ENCODE measurements at places on chromosomes 2 and 18. TPM values are rescaled to one million over a fixed set of nuclear protein-coding genes. Genes with fewer than 3 reads are reported as not detected.

DNA sequence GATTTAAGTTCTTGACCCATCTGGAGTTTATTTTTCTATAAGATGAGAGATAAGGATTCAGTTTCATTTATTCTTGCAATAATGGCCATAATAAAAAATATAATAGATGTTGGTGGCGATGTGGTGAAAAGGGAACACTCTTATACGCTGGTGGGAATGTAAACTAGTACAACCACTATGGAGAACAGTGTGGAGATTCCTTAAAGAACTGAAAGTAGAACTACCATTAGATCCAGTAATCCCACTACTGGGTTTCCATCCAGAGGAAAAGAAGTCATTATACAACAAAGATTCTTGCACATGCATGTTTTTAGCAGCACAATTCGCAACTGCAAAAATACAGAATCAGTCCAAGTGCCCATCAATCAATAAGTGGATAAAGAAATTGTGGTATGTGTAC, 1040.5 kb upstream of the GYPC start:
- DNase-seq: no peak

Gene ZSWIM2
- total RNA-seq: not detected

Gene CHRNA1
- not detected for total RNA-seq

- DNase-seq: no peak
These were observed 54.6 kb upstream of the BCL2L11 start for GRCh38 chr2:111066062-111066593.

- no peak for DNase-seq
These were observed 383.7 kb upstream of the SLC14A2 start for GRCh38 chr18:45231617-45232016.

DNA sequence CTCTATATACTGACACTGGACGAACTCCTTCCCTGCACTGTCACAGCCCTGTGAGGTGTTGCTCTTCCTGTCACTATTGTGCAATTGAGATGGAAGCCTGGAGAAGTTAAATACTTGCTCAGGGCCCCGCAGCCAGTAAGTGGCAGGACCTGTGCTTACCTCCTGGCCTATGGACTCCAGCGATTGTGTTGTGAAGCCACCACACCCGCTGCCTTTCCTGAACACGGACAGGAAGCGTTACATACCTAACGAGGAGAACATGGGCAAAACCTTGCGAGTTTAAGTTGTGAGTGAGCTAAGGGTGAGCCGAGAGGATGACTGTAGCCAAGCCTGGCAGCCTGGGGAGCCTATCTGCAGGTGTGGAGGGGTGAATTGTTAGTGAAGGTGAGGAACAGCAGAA, 26.1 kb downstream of the RAB31 start:
- no peak for DNase-seq

DNA sequence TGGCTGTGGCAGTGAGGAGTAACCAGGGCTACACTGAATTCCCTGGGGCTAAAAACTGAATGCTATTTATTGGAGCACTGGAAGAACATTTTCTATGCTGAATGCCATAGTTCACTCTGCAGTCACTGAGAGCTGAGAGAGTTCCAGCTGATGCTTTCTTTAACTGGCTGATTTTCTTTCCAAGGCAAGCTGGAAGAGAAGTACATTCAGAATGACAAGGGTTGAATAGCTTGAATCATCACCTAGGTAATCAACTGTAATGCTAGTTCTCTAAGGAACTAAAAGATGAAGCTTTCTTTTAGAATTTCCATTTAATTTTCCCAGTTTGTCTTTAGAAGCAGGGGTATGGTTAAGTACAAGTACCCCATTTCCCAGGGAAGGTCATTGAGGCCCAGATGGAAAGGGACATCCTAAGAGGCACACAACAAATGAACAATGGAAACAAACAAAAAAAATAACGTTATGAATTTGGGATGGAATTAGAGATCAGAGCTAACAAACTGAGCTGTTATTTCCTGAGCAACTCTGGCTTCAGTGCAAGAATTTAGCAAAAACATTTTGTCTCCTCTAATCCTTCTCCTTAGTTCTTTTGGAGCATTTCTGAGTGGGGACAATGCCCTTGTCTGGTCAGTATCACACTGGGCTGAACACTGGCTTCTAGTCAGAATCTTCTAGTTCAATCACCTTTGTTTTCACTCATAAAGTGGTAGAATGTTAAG, 132.8 kb upstream of the REG3A start:
- DNase-seq: no peak

GRCh38 chr2:189096769-189097447, 82.7 kb downstream of the COL5A2 start:
- DNase-seq: no peak

DNA sequence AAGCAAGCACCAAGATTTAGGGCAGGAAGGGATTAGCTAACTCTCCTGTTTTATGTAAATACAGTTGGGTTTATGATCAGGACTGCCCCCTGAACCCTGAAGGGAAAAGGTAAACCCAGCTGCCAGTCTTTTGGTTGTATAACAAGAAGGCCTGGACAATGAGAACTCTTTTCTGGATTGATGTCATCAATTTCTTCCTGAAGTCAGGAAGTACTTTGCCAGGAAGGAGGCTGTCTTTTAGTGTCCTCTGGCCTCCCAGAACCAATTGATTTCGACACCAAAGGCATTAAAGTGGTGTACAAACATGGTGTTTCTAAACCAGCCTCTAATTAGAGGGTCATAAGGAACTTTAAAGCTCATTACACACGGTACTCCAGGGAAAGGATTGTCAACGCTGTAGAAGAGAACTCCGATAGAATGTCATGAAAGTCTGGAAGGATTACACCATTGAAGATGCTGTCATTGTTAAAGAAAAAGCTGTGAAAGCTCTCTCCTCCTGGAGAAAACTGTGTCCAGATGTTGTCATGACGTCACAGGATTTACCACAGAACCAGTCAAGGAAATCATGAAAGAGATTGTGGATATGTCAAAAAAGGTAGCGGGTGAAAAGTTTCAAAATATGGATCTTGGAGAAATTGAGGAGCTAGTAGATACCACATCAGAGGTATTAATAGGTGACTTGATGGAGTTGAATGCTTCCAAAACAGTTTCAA, 78.8 kb downstream of the ANKRD12 start:
- DNase-seq: no peak

DNA sequence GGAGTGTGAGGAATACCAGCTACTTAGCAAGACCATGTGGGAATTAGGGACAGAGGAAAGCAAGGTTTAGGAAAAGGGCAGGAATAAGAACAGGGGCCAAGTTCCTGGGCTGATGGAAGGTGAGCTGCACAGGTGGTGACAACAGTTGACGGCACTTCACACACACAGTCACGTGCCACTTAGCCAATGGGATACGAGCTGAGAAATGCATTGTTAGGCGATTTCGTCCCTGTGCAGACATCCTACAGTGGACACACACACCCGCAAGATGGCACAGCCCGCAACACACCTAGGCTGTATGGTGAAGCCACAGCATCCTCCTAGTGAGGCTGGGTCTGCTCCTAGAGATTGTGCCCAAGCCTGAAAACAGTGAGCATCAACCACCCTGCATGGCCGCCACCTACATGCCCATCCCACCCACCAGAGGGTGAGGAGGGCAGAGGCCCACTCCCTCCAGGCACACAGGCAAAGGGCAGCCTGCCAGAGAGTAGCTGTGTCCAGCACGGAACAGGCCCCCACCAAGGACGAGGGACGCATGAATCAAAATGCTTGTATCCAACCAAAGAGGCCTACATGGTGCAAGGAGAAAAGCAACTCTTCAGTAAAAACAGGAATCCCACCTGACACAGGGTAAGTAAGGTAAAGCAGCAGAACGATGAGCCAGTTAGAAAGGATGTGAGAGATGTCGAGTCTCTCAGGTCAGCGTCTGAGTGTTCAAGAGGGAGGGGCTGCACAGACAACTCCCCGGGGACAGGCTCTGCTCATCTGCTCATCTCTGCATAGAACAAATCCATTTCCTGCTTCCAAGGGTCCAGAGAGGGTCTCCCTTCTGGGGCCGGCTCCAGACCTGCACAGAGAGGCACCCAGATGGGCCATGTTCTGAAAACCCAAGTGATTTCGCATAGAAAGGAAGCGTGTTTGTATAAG, 51.3 kb downstream of the ZNF516 start:
- DNase-seq: no peak

GRCh38 chr2:8216397-8216796, 465.5 kb upstream of the ID2 start:
- DNase-seq: no peak

DNA sequence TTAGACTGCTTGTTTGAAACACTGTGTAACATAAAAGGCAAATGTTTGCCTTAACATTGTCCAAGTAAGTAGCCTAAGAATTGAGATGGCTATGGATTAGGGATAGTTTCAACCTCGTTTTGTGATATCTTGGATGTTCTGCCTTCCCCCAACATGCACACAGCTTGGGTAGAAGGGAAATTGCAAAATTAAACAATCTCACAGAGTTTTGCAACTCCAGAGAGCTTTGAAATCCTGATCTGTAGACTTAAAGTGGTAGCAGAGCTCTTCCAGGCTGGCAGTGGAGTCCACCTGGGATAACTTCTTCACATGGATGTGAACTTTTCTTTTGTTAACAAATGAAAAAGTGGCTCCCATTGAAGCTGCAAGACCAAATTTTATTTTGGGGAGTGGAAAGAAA, 59.6 kb downstream of the CHRNA1 start:
- DNase-seq: no peak

DNA sequence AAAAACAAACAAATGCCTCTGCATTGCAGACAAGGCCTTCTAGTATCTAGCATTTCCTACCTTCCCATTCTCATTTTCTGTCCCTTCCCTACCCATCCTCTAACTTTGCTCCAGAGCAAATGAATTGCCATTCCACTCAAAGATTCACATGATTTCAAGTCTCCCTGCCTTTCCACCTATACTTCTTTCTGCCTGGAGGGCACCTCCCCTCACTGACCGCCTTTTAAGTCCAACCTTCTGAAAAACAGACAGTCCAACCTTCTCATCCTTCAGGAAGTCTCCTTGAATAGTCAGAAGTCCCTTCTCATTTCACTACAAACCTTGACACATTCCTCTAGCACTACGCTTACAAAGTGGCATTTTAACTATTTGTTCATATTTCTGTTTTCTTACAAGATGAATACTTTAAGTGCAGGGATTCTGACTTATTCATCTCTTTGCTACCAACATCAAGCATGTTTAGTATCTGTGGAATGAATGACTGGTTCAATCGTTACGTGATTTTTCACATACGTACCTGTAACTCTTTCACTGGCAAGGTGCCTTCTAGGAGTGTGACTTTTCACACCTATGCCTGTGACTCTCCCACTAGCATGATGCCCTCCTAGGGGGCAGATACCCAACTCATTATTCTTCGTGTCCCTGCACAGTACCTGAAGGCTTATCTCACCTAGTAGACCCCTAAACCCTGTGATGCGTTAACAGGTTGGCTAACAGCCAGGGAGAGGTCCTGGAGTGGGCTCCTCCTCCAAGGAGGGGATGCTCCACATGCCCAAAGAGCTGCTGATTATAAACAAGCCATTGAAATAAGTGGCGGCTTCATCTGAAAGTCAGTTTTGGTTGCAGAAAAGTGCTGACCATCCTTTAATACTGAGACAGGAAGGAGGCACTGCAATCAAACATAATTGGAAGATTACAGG, 356.2 kb downstream of the MYCN start:
- DNase-seq: no peak

GRCh38 chr2:16604236-16604635, 61.4 kb downstream of the CYRIA start:
- no peak for DNase-seq

Gene MSTN
- total RNA-seq: not detected

DNA sequence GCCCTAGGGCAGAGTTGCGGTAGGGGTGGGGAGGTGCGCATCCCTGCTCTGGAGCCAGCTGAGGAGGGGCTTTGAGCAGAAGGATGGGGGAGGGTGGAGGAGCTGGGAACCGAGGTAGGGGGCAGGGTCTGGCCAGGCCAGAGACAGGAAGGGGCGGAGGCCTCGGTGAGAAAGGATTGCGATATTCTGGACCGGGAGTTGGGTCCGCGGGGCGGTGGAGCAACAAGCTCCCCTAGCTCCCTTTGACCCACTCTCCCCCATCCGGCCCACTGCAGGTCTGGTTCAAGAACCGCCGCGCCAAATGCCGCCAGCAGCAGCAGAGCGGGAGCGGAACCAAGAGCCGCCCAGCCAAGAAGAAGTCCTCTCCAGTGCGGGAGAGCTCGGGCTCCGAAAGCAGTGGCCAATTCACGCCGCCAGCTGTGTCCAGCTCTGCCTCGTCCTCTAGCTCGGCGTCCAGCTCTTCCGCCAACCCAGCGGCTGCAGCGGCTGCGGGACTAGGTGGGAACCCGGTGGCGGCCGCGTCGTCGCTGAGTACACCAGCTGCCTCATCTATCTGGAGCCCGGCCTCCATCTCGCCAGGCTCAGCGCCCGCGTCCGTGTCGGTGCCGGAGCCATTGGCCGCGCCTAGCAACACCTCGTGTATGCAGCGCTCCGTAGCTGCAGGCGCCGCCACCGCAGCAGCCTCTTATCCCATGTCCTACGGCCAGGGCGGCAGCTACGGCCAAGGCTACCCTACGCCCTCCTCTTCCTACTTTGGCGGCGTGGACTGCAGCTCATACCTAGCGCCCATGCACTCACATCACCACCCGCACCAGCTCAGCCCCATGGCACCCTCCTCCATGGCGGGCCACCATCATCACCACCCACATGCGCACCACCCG, 4.8 kb downstream of the OTX1 start:
- peak; percentile 52 for DNase-seq

Gene SGO2
- 37.4 TPM for total RNA-seq

DNA sequence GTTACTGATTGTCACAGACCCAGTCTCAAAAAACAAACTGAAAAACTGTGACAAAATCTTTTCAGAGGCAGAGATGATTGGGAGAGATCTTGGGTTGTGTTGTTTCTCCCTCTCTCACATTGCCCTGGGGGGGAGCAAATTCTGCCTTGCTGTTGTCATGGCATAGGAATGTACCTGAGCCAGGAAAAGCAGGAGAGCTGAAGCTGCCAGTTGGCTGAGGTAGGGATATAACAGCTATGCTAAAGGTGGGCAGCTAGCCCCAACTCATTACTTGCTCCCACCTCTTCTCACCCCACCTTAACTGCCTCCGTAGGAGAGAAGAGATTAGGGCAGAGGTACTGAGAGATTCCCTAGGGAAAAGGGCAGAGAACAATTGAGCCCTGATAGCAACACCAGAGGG, 299.3 kb downstream of the OSR1 start:
- no peak for DNase-seq

DNA sequence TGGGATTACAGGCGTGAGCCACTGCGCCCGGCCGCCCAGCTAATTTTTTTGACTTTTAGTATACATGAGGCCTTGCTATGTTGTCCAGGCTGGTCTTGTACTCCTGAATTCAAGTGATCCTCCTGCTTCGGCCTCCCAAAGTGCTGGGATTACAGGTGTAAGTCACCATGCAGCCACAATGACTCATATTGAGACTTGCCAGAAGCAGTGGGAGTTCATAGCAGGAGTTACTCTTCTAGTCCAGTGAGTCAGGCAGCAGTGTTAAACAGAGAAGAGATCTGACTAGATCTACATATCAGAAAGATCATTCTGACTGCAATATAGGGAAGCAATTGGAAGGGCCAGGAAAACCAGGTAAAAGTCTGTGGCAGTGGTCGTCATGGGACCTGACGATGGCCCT, 1.5 kb upstream of the FLACC1 start:
- DNase-seq: no peak

DNA sequence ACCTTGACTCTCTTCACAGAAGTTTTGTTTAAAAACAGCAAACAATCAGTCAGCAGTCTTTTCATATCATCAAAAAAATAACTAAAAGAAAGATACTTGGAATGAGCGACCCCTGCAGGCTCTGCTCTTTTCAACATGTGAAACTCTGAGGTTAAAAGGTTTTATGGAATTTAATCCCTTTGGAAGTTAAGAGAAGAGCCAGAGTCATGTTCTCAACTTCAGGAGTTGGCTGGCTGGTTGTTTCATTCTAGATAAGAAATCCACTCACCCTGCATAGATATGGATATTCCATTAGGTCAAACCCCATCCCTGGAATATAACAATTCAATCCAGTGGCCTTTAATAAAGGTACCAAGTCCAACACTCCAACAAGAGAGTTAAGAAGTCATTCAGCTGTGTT, 115.6 kb upstream of the RMDN2 start:
- no peak for DNase-seq

Data from activated naive CD8-positive, alpha-beta T cell treated with anti-CD3 and anti-CD28 coated beads, Interleukin-2, amount 10 ng/mL, durations not matched to agents 7 days and 5 days (primary cell).